Pons (tissue), 1 donor: ENCODE measurements at places on chromosomes 2 and 18.
A peak's percentile ranks its signal among the peaks of the same experiment; 100 is the strongest.

GRCh38 chr2:211408483-211408891 is 852.1 kb downstream of the CPS1 start:
- no peak for DNase-seq

- no peak for DNase-seq
These were observed 185.5 kb downstream of the KCNS3 start for GRCh38 chr2:18063826-18064470.

DNA sequence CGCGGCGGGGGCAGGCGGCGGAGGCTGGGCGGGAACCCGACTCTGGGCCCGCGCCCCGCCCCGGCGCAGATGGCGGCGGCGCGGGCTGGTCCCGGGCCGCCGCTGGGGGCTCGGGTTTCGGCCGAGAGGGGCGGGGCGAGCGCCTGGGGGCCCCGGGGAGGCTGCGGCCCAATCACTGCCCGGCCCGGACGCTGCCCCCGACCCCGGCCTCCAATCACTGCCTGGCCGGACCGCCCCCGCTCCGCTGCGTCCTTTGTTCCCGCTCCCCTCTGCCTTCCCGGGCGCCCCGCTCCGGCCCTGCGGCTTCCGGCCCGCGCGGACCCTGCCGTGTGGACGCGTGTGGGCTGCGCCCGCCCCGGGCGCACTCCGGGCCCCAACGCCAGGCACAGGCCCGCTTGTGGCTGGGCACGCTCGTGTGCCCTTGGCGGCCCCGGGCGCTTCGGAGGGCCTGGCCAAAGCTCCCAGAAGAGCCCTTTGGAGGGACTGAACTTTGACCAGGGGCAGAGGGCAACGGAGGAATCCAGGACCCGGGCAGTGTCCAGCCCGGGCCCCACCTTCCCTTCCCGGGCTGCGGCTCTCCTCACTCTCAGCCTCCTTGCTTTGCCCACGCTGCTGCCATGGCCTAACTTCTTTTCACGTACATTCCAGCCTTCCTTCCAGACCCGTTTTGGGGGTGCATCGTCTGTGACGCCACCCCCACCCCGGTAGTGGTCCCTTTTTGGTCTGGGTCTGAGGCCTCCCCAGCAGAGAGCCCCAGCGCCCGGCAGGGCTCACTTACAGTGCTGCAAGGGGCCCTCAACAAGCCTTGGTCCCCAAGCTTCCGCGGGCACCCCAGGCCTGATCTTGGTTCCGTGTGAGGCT is 27.1 kb upstream of the PTMA start:
- DNase-seq, result peak; percentile 61

- DNase-seq, result no peak
These were observed 52.1 kb downstream of the EEF1B2 start for GRCh38 chr2:206211657-206212255.
